ENCODE measurements at places on chromosomes 6 and 20. TPM values are rescaled to one million over a fixed set of nuclear protein-coding genes. Genes with fewer than 3 reads are reported as not detected.

Gene PNPLA1
- 0.37 TPM for total RNA-seq

Gene EDEM2
- total RNA-seq = 24.1 TPM

- DNase-seq = no peak
These were observed 38.5 kb downstream of the ARFGEF2 start for GRCh38 chr20:48959899-48960550.

DNA sequence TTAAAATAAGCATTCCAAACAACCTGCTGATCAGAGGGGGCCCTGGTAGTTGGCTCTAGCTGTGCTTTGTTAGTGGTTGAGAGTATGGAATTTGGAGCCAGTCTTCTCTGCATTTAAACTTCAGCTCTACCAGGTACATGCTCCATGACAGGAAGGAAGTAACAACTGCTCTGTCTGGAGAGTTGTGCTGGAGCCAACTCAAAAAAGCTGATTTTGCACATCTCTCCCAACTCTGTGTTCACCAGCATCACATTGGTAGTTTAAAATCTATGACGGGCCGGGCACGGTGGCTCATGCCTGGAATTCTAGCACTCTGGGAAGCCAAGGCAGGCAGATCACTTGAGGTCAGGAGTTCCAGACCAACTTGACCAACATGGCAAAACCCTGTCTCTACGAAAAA lies 68.8 kb upstream of the BMP2 start:
- DNase-seq = no peak

- no peak for DNase-seq
These were observed 64.4 kb downstream of the SMPDL3A start for GRCh38 chr6:122853259-122853995.

GRCh38 chr6:143160015-143160414 lies 99.3 kb downstream of the AIG1 start:
- DNase-seq = no peak

DNA sequence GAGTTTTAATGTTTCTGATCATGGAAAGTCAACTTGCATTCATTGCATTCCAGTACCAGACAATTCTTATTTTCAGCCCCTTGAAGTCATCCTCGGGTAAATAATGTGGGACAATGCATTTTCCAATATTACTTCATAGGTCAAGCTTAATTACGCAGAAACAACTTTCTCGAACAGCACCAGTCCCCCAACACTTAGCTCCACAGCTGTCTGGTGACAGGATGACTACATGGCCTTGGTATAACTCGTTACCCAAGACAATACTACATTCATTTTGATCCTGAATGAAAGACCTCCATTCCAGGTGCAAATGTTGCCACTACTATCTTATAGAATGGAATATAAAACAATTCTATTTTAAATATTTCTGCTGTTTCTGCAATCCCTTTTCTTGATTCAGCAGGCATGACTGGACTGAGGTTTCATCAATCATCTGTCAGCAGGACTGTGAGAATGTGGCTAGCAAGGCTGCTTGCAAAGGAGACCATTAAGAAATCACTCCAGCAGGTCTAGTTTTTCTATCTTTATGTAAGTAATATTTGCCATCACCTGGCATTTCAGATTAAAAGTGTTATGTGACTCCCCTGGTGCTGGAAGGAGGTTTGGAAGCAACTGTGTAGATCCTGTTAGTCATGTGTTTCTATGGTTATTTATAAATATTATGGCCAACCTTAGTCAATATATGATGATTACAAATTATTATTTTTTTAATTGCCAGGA lies 147.9 kb downstream of the HAO1 start:
- DNase-seq = no peak

Gene ALDH8A1
- 3.0 TPM for total RNA-seq

GRCh38 chr6:107731422-107732319 lies 92.4 kb downstream of the SCML4 start:
- no peak for DNase-seq

Gene OPRL1
- 1.2 TPM for total RNA-seq

DNA sequence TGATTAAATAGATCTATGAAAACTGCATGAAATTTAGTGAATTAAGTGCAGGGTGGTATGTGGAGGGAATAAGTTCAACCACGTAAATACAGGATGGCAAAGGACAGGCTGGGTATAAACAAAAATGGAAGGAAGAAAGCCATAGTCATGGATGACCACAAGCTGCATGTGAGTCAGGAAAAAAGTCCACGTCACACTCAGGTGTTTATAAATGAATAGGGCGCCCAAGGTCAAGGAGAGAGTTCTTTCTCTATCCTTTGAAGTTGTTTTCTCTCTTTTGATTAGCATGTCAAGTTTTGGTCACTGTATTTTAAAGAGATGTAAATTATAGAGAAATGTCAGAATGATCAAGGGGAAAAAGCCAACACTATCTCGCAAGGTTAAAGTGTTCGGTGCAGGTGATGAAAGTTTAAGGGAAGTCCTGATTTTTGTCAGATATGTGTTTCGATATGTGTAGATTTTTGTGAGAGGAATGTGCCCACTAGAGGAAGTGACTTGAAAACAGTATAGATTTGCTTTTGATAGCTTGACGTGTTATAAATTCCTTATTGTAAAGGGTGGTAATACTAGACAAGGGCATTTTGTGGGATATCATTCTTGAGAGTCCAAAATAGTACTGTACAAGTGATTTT lies 58.7 kb downstream of the MAP3K4 start:
- no peak for DNase-seq

- DNase-seq = no peak
These were observed 5.6 kb downstream of the PIM1 start for GRCh38 chr6:37175332-37176267.

DNA sequence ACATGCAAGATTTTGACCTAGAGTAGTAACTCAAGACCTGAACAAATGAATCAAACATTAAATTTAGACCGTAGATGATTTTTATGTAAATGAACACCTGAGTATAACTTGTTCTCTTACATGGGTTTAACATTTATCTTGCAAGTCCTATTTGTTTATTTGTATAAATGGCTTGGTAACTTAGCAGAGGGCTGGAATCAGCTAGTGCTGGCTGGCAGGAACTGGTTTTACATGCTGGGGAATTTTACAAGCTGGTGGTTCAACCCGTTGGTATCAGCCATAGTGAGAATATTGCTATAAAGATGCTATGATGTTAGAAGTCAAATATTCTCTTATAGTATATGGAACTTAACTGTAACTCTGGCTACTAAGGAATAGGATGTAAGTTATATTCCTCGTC lies 8.9 kb downstream of the SLC22A2 start:
- no peak for DNase-seq

DNA sequence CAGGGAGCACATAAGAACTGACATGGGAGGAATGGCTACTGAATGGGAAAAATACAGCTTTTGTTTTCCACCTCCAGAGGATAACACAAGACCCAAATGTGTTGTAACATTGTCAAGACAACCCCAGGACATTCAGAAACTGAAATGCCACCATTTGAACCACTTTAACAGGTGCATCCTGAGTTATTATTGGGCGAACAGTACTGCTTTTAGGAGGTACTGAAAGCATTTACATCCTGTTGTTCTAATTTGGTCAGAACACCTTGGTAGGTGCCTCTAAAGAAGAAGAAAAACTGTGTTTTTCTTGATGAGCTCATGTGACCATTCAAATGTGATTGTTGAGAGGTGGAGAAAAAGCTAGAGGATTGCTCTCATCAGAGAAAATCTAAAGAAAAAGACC lies 6.4 kb upstream of the TXNDC5 start:
- DNase-seq = no peak

DNA sequence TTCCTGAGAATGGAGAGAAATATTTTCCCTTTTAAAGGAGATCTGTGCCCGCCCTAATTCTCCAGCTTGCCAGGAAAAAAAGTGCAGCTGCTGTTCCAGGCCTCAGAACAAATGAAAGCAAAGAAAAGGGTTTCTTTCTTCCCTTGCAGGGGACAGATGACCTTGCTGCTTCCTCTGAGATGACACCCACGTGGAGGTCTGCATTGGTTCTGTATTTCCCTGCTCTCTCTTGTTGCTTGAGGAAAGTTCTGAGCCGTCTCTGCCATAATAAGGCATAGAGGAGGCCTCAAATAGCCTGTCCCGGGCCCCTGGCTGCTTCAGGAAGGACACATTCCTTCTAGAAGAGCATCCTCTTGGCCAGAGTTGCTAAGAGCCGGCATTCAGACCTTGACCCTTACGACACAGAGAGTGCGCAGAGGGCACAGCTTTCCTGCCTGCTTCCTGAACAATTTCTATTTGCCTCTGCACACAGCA lies 501.8 kb upstream of the SULF2 start:
- no peak for DNase-seq

Gene VGLL2
- total RNA-seq = not detected

Gene HSPA1L
- 2.7 TPM for total RNA-seq

Gene CCN6
- total RNA-seq = 0.56 TPM

GRCh38 chr6:13700232-13700631 lies 11.4 kb downstream of the RANBP9 start:
- no peak for DNase-seq

Measured in omental fat pad (tissue), 4 donors.